ENCODE measurements at places on chromosomes 7 and 10.

DNA sequence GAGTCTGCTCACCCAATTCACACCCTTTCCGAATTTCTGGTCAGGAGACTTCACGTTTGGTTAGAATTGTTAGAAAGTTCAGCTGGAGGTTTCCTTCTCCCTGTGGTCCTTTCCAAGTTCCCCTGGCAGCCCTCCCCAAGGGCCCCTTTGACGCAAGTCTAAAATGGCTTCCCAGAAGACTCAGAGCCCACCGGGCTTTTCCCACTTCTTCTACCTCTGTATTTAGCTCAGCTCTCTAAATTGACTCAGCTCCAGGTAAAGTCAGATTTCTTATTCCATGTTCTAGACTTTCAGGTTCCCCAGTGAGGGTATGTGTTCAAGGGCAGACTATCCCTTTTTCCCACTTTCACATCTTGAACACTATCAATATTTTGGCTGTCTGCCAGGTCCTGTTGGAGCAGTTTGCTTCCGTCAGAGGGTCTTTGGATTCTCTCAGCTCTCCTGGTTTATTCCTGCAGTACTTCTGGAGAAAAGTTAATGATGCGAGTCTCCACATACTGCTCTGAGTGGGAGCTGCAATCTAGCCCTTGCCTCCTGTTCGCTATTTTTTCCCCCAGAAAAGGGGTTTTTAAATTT, 53.1 kb upstream of the ZNF273 start:
- no peak for DNase-seq

DNA sequence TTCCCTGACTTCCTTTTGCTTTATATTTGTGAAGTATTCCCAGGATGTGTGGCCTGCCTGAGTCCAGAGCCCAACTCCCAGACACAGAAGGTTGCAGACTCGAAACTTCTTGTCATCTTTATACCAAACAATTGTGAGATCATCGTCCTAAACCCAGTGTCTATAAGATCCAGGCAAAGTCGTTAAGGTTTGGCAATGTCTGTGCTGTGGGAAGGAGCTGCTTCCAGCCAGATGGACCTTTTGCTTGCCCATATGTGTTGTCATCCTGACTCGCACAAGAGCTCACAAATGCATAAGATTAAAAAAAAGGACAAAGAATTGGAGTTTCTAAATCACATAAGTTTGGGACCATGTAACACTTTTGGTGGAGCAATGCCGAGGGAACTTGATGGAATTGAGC, 37.0 kb downstream of the WNT2 start:
- DNase-seq: no peak

- DNase-seq: no peak
Measured at GRCh38 chr7:26553582-26553981, 261.9 kb downstream of the SNX10 start.

DNA sequence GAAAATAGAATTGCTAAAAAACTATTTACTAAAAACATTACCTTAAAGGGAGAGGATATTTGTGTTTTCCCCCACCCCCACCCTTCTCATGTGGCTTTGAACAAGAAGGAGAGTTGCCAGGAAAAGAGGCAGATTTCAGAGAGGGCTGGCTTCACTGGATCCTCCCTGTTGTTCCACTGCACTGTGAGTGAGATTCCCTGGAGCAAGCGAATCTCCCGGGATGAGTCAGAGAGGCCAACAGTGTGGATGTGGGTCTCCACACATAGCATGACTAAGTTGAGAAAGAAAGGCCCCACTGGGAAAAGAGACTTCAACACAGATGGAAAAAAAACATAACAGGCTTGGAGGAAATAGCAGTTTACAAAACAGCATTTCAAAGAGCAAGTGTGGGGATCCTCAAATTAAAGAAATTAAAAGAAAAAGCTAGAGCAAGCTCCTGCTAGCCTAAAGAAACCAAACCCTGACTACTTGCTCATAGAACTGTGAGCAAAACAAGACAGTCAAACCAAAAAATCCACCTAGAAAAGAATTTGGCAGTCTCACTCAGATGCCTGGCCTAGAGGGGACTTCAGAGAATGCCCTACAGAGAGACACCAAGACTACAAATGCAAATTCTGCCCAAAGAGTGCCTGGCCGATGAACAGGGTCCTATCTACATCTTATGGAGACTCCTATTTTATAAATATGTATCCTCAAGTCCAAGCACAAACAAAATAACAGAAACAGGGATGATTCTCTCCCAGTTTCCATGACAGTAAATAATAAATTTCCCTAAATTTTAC, 3.4 kb downstream of the CAV1 start:
- no peak for DNase-seq

- DNase-seq: no peak
Measured at GRCh38 chr7:112192236-112193154, 13.7 kb downstream of the DOCK4 start.

- DNase-seq: no peak
Measured at GRCh38 chr10:30967650-30968410, 63.8 kb downstream of the ZNF438 start.

GRCh38 chr10:131591936-131592335, 280.4 kb upstream of the TCERG1L start:
- no peak for DNase-seq

DNA sequence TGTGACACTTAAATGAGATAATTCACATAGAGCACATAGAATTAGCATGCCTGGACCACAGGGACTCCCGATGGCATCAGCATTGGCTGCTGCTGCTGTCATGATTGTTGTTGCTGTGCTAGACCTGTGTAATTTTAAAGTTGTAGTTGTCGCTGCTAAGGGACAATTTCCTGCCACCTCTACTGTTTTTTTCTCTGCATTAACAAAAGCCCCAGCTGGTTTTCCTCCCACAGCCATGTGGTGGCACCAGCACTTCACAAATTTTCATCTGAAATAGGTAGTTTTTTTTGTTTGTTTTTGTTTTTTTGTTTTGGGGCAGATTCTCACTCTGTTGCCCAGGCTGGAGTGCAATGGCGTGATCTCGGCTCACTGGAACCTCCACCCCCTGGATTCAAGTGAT, 25.4 kb upstream of the PRXL2A start:
- DNase-seq: peak; percentile 17

DNA sequence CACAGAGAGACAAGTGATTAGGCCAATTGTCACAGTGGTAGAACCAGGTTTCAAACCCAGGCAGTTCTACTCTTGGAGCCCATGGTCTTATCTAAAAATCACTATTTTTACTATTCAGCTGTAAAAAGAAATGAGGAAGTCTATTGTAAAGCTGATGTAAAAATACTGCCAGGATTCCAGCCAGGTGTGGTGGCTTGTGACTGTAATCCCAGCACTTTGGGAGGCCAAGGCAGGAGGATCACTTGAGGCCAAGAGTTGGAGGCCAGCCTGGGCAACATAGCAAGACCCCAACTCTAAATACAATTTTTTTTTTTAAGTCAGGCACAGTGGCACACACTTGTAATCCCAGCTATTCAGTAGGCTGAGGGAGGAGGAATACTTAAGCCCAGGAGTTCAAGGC, 40.4 kb downstream of the HIP1 start:
- DNase-seq: no peak

DNA sequence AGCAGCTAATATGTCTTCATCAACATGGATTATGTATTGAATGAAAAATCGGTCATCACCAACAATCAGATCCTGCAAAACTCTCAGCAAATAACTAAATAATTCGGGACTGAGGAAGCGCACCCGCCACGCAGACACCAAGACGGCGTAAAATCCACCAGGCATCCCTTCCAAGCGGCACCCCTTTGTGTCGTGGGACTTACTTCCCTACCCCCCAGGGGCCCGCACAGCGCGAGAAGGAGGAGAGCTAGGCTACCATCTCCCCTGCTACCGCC, 721 bp downstream of the ARL3 start:
- DNase-seq: peak; percentile 22

GRCh38 chr10:34931216-34931615, 116.1 kb upstream of the PARD3 start:
- DNase-seq: no peak

DNA sequence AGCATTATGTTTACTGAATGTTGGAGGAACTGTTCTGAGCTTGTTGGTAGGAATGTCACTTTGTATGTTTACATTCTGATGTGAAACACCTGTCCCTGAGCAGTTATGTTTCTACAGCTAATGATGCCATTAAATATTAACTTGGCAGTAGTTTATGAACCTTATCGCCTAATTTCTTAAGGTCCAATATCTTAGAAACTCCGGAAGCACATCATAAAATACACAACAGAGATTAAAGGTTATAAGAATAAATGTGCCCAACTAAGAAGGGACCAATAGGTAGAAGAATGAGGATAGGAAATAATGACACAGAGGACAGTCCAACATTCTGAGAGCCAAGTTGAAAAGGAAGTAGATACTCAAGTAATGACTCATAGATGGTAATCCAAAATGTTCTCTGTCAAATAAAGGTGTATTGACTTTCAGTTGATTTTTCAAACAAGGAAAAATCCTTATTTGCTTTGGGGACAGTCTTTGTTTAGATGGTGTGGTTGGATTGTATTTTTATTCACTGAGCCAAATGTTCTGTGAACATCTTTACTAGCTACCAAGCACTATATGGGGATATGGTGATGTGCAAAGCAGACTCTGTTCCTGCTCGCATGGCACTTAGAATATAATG, 31.9 kb downstream of the LCOR start:
- no peak for DNase-seq

Data from stimulated activated CD4-positive, alpha-beta T cell treated with anti-CD3 and anti-CD28 coated beads, TNF-alpha, amount 100 ng/mL, for 4 hours (primary cell).